OCI-M1 (cell line): ENCODE measurements at places on chromosomes 4 and X.
A peak's percentile ranks its signal among the peaks of the same experiment; 100 is the strongest.

- no peak for DNase-seq
Measured at GRCh38 chr4:135114079-135114478, 912.5 kb upstream of the PABPC4L start.

GRCh38 chrX:48649102-48649501 is 34.5 kb upstream of the WAS start:
- no peak for DNase-seq

DNA sequence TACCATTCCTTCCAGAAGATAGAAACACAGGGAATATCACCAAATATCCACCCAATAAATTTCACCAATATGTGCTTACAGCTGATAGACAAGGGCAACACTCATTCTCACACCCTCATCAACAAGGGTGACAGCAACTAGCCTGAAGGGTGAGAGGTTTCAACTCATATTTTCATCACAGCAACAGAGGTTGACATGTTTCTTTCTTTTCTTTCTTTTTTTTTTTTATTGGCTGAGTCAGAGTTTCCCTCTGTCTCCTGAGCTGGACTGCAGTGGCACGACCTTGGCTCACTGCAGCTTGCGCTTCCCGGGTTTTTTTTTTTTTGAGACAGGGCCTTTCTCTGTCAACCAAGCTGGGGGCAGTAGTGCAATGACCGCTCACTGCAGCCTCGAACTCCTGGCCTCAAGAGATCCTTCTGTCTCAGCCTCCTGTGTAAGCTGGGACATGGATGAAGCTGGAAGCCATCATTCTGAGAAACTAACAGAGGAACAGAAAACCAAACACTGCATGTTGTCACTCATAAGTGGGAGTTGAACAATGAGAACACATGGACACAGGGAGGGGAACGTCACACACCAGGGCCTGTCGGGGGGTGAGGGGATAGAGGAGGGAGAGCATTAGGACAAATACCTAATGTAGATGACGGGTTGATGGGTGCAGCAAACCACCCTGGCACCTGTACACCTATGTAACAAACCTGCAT is 27.5 kb upstream of the ASMTL start:
- DNase-seq, result no peak

DNA sequence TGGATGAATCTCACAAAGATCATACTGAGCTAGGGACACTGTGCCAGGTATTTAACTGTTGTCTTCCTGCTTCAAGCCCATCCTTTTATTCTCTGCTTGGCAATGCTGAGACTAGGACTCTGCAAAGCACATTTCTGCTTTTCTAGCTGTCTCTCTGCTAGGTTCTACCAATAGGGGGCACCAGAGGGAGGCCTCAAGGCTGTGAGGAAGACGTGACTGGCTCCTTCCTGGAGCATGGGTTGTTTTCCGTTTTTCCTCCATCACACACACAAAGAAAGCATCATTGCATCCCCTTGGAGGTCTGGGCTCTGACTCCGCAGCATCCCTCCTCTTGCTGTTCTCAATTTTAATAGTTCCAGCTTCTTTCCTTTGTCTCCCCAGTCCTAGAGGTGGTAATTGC is 10.9 kb upstream of the DCTD start:
- DNase-seq, result peak; percentile 64

- no peak for DNase-seq
Measured at GRCh38 chr4:107826421-107826980, 1.8 kb downstream of the SGMS2 start.

DNA sequence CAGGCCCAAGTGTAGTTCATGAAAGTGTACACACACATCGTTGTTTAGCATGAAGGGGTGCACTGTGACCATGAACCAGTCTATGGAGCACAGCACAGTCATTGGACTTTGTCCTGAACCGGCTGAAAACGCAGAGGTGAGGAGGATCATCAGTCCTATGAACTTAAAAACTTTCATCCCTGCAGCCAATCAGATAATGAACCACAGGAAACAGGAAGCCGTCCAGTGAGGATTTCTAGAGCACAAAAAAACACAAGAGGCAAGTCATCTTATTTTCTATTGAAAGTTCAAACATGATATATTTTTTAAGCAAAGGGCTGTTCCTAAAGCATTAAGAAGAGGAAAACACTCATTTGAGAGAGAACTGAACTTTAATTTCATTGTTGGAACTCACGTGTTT is 91.8 kb downstream of the PLAC1 start:
- DNase-seq, result no peak

DNA sequence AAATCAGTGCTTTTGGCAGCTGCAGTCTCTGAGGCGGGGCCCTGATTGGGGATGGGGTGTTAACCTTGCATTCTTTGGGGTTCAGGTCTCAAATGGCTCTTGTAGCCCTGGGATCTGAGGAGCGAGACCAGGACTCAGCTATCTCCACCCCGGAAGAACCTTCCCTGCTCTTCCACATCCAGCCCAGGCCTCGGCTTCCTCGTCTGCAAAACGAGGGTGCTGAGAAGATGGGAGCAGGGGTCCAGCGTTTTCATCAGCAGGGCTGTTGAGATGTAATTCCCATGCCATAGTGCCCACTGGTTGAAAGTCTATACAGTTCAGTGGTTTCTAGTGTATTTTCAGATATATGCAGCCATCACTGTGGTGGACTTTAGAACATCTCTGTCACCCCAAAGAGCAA is 34.6 kb upstream of the WFS1 start:
- DNase-seq, result no peak

- peak; percentile 55 for DNase-seq
Measured at GRCh38 chrX:24643116-24643515, 4.0 kb downstream of the PCYT1B start.

DNA sequence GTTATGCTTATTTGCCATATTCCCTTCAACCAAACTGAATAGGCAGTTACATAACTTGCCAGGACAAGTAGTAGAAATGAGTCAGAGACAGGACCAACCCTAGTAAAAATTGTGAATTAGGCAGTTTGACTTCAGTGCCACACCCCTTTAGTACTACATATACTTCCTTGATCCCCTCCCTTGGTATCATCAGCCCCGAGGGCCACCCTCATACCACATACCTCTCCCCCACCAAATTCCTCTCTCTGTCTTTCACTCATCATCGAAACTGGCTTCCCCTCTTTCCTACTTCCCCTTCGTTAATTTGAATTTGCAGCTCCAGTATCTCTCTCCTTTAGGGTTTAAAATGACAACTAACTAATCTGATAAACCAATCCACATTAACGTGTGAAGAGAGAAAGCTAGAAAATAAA is 7.9 kb upstream of the PTPN13 start:
- peak; percentile 63 for DNase-seq

- DNase-seq, result no peak
Measured at GRCh38 chr4:3689576-3690550, 76.3 kb upstream of the ADRA2C start.

DNA sequence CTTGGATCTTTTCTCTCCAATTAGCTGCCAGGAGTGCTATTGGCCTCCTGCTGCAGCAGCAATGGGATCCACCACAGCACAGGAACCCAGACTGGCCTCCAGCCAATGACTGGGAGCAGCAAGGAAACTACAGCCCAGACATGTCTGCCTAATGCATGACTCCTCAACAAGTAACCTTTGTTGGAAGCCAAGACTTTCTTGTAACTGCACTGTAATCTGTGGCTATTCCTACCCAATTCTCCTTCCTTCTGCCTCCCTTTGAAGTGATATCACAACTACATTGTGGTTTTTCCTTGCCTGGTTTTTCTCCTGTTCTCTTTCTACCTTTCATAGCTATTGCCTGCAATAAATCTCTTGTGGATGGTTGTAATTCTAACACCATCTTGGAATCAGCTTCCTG is 39.8 kb downstream of the SNCA start:
- DNase-seq, result no peak

DNA sequence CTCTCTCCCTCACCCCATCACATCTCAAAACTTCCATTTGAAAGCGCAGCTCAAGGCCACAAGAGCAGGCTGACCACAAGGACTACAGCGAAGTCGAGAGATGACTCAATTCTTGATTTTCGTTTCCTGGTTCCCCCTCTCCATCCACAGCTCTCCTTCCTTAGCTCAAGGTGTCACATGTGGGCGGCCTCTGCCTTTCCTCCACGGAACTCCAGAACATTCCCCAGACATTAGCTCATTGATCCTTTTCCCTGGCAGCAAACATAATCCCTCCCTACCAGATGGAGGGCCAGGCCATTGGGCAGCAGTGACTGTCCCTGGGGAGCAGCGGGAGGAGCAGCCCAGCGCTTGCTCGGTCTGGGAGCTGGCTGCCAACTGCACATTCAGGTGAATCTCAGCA is 56.3 kb downstream of the CCDC149 start:
- no peak for DNase-seq

DNA sequence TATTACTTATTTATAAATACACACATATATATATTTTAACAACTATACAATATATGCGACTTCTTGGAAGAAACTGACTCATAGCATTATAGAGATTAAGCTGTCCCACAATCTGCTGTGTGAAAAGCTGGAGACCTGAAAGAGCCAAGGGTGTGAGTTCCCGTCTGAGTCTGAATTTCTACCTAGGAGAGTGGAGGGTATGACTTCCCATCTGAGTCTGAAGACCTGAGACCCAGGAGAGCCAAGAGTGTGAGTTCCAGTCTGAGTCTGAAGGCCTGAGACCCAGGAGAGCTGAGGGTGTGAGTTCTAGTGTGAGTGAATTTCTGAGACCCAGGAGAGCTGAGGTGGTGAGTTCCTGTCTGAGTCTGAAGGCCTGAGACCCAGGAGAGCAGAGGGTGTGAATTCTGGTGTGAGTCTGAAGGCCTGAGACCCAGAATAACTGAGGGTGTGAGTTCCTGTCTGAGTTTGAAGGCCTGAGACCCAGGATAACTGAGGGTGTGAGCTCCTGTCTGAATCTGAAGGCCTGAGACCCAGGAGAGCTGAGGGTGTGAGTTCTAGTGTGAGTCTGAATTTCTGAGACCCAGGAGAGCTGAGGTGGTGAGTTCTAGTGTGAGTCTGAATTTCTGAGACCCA is 8.9 kb upstream of the P2RY8 start:
- DNase-seq, result no peak

GRCh38 chrX:2526390-2526789 is 25.6 kb upstream of the DHRSX start:
- DNase-seq, result no peak

GRCh38 chr4:143531380-143531779 is 17.9 kb downstream of the SMARCA5 start:
- peak; percentile 17 for DNase-seq

- no peak for DNase-seq
Measured at GRCh38 chr4:60682901-60683300, 517.2 kb upstream of the ADGRL3 start.

- no peak for DNase-seq
Measured at GRCh38 chrX:31215277-31215815, 143.5 kb upstream of the FTHL17 start.

- no peak for DNase-seq
Measured at GRCh38 chr4:2451036-2451520, 17.8 kb upstream of the RNF4 start.

DNA sequence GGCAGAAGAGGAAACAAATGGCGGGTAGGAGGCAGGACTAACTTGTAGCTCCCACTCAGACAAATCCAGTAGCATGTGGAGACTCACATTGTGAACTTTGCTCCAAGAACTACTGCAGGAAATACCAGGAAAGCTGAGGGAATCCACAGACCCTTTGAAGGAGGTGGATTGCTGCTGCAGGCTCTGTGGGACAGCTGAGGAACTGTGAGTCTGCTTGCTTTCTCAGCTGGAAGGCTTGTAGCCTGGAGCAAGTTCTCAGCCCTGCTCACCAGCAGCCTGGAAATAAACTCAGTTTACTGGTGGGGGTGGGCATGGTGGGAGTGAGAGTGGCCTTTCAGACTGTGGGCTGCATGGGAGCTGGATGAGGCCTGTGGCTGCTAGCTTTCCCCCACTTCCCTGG is 16.0 kb downstream of the RTL3 start:
- DNase-seq, result no peak

GRCh38 chr4:40648131-40648530 is 18.5 kb upstream of the RBM47 start:
- DNase-seq, result no peak

- DNase-seq, result no peak
Measured at GRCh38 chr4:13922873-13923645, 295.5 kb upstream of the BOD1L1 start.

GRCh38 chr4:55757356-55757952 is 62.1 kb upstream of the EXOC1L start:
- no peak for DNase-seq

GRCh38 chr4:74364652-74365491 is at the start of gene EREG:
Gene EREG, plus strand, starts transcription at chr4:74365145. Its CDS starts 164 bp downstream, at chr4:74365309.
- peak; percentile 85 for DNase-seq

DNA sequence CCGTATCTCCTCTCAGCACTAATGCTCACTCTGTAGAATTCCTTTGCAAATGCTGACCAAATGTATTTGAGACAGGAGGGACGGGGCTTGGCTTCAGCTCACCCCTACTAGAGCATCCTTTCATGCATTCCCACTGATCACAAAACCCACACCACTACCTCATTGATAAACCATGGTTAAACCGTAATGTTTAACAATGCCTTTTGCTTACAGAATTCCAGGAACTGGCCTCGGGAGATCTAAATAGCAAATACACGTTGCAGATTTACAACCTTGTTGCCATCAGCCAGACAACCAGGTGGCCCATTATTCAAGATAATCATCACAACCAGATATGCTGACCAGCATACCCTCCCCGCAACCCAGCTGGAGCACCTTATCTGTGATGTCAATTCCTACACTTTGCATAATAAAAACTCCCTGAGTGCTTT is 391.9 kb downstream of the KCTD8 start:
- DNase-seq, result no peak

DNA sequence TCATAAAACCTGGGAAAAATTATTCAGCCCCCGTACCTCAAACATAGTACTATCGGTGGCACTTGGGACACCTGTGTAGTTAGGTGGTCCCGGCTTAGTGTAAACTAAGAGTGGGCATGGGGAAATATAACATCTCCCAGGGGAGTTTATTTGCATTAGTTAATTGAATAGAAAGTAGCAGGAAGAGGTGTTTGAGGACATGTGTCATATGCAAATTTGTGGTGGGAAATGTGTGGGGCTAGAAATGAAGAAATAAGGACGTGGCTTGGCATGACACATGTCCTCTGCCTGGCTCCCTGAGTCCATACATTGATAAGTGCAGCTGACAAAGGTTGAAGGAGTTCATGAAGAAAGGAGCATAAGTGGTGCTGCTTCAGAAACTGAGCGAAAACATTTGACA is 483.6 kb downstream of the SH2D1A start:
- peak; percentile 11 for DNase-seq

GRCh38 chr4:20944961-20945360 is 244.7 kb downstream of the PACRGL start:
- DNase-seq, result no peak

DNA sequence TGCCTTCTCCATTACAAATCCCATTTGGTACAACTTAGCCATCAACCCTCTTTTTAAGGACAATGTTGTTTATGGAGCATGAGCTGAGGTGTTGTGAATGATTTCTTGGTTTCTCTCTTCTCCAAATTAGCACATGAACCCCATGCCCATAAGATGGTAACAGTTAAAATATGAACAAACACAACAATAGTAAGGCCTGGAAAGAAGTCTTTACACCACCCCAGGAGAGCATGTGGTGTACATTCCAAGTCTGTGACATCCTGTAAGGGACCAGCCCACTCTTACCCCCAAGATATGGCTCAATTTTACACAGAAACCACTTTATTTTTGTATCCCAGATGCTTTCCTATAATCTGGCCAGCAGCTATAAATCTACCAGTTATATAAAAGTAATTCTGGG is 226.1 kb downstream of the COX18 start:
- DNase-seq, result no peak
